ENCODE measurements at places on chromosomes 2 and 18. TPM values are rescaled to one million over a fixed set of nuclear protein-coding genes. Genes with fewer than 3 reads are reported as not detected.

Gene CCL20
- not detected for total RNA-seq

Gene BUB1
- 1.6 TPM for total RNA-seq

Gene WDR35
- 5.1 TPM for total RNA-seq

Gene ZNF516
- 14.6 TPM for total RNA-seq

Gene CFAP65
- total RNA-seq: not detected

Measured in heart left ventricle (tissue), 16 donors.